Stimulated activated CD4-positive, alpha-beta T cell treated with anti-CD3 and anti-CD28 coated beads, Interleukin-15, amount 100 ng/mL, for 1 hour (primary cell): ENCODE measurements at places on chromosomes 1 and 21.

GRCh38 chr1:28301368-28302174 is 27.3 kb upstream of the MED18 start:
- DNase-seq = no peak

DNA sequence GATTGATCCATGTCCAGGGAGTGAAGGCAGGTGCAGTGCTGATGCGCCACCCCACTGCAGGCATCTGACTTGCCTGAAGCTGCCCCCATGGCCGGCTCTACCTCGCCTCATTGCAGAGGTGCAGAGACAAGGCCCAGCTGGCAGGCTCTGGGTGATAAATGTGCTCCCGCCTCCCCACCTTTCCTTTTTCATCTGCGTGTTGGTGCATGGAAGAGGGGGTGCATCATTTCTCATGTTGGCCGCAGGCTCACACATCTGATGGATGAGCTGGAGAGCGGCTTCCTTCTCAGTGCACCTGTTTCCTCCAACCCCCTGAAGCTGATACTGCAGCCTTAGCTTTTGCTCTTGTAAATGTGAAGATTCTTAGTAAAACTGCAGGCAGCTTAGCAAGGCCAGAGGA is 306.0 kb upstream of the KAZN start:
- no peak for DNase-seq

- DNase-seq = no peak
Observed at GRCh38 chr1:2939041-2939552, 82.2 kb upstream of the ACTRT2 start.

DNA sequence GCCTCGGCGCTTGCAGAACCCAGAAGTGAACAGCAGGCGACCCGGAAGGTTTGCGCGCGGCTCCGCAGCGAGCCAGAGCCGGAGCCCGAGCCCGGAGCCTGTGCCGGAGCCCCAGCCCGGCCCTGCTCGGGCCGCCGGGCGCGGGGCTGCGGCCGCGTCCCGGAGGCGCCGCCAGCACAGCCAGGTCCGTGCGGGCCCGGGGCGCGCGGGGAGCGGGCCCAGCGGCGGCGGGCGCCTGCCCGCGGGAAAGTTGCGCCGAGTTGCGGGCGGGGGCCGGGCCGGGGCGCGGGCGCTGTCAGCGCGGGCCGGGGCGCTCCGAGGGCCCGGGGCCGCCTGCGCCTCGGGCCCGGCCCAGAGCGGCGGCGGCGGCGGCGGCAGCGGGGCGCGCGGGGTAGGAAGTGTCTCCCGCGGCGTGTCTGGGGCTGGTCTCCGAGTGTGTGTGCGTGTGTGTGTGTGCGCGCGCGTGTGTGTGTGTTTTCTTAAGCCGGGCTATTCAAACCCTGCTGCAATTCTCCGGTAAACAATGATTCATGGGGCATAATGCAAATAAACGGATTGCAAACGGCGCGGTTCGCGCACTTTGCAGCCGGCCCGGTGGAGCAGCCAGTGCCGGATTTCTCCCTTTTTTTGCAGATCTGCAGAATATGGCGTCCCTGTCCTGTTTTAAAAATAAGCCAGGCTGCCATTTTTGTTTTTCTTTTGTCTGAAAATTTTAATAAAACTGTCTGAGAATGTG is at the start of gene ZNF362:
Gene ZNF362 (plus strand): TSS at position 22 of the 736 bp plus-strand sequence. CDS start 14,083 bp downstream, outside the sequence.
- peak; percentile 40 for DNase-seq

- no peak for DNase-seq
Observed at GRCh38 chr1:70134148-70134547, 71.2 kb downstream of the LRRC40 start.

GRCh38 chr1:20110679-20111078 is 8.7 kb downstream of the PLA2G2D start:
- DNase-seq = no peak
